ENCODE measurements at places on chromosomes 2 and 18.

DNA sequence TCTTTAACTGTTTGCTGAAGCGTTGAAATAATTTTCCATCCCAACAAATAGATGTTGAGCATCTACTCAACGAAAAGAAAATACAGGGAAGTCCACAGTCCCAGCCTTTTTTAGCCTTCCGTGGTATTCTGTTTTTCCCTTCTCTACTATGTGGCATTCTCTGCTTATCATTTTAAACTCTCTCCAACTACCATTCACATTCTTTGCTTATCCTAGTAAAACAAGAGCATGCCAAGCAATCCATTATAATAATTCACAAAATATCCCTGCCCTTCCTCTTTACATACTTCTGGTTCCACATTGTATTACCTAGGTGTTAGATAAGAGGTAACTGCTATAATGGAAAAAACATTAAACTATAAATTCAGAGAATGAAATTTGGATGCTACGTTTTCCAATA, 1.6 kb upstream of the SESTD1 start:
- no peak for DNase-seq

- DNase-seq = no peak
These were observed 678.7 kb downstream of the EPHA4 start for GRCh38 chr2:220893411-220893810.

DNA sequence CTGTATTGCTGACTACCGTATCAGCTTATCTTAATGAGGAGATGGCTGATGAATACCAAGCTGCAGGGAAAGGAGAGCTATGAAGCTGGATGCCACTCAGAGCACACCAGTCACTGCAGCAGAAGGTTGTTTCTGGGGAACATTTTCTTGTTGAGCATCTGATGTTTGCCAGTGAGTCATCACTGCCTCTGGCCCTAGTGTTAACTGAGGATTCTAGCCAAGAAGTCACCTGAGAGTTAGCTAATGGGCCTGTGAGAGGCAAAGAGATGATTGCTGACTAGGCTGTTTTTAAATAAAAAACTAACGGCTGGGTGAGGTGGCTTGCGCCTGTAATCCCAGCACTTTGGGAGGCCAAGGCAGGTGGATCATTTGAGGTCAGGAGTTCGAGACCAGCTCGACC, 37.9 kb downstream of the CCDC150 start:
- no peak for DNase-seq

- DNase-seq = no peak
These were observed 231.7 kb upstream of the FOSL2 start for GRCh38 chr2:28160986-28161425.

GRCh38 chr2:122340246-122340645, 584.8 kb downstream of the TSN start:
- no peak for DNase-seq

DNA sequence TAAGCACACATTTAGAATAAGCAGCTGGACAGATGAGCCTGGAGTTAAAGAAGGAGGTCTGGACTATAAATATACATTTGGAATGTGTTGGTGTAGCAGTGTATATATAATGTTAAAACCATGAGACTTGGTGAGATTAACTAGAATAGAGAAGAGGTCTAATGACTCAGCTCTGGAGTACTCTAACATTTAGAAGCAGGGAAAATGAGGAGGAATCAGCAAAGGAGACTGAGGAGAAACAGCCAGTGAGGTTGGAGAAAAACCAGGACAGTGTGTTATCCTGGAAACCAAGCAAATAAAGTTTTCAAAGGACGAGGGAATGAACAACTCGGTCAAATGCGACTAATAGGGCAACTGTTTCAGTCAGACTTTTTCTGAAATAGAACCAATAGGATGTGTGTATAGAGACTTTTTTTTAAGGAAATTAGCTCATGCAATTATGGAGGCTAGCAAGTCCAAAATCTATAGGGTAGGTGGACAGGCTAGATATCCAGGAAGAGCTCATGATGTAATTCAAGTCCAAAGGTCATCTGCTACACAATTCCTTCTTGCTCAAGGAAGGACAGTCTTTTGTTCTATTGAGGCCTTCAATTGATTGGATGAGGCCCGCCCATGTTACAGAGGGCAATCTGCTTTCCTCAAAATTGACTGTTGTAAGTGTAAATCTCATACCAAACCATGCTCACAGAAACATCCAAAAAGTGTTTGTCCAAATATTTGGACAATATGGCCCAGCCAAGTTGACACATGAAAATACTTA, 10.8 kb upstream of the SESTD1 start:
- DNase-seq = no peak

DNA sequence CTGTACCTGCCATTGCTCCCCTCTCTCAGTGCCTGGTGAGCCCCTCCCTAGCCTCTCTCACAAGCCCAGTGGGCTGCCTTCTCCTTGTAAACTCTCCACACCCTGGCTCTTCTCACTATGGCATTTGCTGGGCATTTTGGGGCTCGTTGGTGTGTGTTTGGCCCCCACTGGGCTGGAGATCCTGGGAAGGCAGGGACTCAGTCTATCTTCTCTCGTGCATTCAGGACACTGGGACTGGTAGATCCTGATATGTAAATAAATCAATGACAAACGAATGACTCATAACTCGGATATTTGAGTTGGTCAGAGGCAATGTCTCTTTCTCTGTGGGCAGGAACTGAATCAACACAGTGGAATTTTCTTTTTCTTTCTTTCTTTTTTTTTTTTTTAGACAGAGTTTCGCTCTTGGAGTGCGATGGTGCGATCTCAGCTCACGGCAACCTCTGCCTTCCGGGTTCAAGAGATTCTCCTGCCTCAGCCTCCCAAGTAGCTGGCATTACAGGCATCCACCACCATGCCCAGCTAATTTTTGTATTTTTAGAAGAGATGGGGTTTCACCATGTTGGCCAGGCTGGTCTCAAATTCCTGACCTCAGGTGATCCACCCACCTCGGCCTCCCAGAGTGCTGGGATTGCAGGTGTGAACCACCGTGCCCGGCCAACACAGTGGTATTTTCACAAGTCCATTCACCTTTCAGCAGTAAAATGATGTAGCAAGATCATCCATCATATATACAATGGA, 144.6 kb upstream of the SPRED2 start:
- no peak for DNase-seq

DNA sequence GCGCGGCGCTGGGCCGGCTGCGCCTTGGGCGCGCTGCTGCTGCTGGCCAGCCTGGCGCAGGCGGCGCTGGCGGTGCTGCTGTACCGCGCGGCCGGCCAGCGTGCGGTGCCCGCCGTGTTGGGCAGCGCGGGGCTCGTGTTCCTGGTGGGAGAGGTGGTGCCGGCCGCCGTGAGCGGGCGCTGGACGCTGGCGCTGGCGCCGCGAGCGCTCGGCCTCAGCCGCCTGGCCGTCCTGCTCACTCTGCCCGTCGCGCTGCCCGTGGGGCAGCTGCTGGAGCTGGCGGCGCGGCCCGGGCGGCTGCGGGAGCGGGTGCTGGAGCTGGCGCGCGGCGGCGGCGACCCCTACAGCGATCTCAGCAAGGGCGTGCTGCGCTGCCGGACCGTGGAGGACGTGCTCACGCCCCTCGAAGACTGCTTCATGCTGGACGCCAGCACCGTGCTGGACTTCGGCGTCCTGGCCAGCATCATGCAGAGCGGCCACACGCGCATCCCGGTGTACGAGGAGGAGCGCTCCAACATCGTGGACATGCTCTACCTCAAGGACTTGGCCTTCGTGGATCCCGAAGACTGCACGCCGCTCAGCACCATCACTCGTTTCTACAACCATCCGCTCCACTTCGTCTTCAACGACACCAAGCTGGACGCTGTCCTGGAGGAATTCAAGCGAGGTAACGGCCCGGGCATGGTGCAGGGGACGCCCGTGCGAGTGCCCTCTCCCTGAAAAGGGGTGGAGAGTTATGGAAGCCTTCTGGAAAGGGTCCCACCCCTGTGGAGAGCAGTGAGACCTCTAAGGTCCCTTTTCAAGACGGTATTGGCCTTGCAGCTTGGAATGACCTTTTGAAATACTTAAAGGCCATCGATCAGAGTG, 1.0 kb downstream of the CNNM3 start:
- no peak for DNase-seq

GRCh38 chr2:52934920-52935640, 832.5 kb upstream of the CHAC2 start:
- DNase-seq = no peak

DNA sequence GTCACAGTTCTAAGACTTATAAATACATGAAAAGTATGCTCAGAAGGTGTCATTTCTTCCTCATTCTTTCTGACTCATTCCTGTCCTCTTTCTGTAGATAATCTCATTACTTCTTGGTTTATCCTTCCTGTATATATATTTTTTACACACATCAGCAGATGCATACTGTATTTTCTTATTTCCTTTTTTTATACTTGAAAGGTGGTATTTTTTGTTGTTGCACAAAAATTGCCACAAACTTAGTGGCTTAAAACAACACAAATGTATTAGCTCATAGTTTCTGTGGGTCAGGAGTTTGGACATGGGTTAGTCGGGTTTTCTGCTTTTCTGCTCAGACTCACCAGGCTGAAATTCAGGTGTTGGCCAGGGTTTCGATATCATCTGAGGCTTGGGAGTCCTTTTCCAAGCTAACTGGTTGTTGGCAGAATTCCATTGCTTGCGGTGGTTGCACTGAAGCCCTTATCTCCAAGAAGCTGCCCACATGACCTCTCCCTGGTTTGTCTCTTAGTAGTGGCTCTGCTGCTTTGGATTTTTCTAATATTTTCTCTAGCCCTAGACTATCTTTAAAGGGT, 162.6 kb downstream of the FMNL2 start:
- DNase-seq = no peak
